ENCODE measurements at places on chromosomes 16 and 17.

GRCh38 chr16:4762205-4762604, 4.8 kb downstream of the ZNF500 start:
- DNase-seq = no peak

- DNase-seq = no peak
Observed at GRCh38 chr17:73390851-73391250, 79.0 kb upstream of the CDC42EP4 start.

DNA sequence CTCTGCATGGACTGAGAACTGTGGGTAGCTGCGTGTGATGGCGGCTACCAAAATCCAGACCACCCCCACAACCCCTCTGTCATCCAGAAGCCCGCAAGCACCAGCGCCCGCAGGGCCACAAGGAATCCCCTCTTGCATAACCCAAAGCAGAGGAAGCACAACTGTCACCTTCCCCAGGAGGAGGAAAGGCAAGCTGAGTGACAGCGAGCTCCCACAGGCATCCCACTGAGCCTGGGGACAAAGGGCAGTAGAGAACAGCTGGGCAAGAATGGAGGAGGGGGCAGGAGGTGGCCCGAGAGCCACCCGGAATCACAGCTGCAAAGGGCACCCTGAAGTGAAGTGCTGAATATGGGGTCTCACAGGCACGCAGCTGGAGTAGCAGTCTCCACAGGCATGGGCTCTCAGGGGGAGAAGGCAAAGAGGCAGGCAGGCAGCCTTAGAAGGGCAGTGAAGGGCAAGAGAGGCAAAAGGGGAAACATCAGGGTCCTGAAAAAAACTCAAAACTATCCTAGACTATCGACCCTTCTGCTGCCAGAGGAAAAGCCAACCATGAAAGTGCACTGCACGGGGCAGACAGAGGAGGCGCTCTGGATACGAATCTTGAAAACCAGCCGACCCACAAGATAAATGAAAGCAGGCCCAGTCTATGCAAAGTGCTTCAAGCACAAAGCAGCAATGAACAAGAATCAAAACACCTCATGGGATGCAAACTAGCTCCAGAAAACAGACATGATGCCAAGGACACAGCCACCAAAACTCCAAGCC, 17.1 kb downstream of the USP36 start:
- no peak for DNase-seq

DNA sequence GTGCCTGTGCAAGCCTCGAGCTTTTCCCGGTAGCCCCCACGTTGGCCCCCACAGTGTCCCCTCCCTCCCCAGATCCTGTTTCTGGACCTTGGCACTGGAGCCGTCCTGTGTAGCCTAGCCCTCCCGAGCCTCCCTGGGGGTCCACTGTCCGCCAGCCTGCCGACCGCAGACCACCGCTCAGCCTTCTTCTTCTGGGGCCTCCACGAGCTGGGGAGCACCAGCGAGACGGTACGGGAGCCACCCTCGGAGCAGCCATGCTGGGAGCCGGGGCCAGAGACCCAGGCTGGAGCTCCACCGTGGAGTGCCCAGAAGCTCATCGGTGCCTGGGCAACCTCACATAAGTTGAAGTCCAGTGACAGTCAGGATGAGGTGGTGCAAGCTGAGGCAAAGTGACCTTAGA, 11.8 kb downstream of the RGS11 start:
- no peak for DNase-seq

- no peak for DNase-seq
Observed at GRCh38 chr17:27657620-27658019, 26.6 kb downstream of the LGALS9 start.

DNA sequence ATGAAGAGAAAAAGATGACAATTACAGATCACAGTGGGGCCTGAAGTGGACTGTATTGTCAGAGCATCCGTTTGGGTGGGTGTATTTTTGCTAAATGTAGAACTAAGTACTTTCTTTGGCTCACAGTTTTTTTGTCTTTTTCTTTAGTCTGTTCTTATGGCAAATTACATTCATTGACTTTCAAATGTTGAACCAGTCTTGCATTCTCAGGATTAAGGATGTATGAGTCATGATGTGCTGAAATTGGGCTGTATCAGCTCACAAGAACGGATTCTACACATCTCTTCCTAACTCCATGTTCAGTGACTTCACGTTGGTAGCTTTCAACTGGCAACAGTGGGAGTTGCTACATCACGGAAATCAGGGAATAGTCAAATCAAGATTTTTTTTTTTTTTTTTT, 66.5 kb downstream of the TEX2 start:
- no peak for DNase-seq

DNA sequence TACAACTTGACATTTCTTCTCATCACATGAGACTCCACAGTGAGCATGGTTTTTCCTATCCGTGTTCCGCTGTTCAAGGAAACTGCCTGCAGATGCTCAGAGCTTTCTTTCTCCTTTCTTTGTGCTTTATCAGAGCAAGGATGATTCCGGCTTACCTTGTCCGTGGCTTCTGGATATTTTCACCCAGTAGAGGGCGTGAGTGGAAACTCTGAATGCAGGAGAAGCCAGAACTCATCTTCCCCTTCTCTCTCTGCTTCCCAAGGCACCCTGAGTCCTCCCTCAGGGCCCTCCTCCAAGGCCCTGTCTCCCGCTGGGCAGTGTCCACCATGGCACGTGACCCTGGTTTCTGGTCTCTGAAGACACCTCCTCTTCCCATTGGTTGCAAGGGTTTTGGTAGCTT, 721.1 kb upstream of the RBFOX1 start:
- DNase-seq = no peak

DNA sequence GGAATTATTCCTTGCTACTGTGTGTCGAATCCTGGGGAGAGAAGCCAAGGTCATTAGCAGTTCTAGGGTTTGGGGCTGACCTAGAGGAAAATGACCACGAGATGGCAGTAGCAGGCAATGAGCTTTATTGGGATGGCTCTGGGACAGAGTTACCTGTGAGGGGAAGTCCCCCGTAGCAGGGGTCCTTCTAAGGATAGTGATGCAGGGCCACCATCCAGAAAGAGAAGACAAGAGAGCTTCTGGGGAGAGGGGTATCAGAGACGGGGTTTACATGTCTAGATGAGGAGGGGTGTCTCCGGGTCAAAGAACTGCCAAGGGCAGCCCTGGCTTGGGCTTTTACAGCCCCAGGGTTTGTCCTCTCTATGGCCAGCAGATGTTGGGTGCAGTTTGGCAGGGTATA, 6.4 kb upstream of the GGT6 start:
- no peak for DNase-seq

DNA sequence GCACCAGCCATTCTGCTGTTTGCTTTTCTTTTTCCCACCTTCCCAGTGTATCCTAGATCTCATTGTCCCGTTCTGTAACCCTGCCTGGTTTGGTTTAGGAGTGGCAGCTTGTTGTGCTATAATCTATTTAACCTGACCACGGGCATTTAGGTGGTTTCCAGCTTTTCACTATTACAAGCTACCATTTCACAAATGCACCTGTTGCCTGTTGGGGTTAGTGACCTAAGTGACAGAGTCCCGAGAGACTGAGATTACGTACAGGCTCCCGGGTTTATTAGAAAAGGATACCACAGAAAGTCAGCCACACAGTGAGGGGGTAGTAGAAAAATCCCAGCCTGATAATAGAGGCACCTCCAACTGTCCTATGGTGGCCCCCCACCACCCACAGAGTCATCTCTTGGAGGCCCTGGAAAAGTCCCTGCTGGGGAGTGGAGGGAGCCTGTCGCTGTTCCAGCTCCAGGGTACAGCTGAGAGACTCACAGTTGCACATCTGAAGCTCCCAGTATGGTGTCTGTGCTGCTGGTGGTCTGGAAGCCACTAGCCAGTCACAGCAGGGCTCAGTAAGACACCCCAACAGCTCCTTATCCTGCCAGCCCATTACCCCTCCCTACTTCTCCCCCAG, 21.2 kb downstream of the CLEC16A start:
- DNase-seq = no peak

DNA sequence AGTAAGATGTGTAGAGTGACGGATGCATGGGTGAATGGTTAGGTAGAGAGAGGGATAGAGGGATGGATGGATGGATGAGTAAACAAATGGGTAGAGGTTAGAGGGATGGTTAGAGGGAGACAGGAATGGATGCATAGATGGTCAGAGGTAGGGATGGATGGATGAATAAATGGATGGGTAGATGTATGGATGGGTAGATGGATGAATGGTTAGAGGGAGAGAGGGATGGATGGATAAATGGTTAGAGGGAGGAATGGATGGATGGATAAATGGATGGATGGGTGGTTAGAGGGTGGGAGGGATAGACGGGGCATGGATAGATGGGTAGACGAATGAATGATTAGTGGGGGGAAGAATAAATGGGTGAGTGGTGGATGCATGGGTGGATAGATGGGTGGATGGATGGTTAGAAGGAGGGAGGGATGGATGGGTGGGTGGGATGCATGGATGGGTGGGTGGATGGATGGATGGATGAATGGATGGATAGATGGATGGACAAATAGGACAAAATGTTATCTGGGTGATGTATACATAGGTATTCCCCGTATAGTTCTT, 29.2 kb upstream of the SNN start:
- no peak for DNase-seq

DNA sequence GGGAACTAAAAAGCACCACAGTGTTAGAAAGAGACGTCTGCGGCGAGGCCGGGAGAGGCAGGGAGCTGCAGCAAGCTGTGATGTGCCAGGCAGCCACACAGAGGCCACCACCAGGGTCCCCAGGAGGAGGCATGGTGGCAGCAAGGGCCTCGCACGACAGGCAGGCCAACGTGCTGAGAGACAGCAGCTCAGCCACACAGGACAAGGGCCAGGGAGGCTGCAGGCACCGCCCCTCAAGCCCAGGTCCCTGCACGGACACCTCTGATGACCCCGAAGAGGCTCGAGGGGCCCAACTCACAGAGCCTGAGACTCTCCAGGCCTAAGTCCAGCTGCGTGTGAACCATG, 5.7 kb downstream of the HAGH start:
- no peak for DNase-seq

GRCh38 chr16:50925758-50926357, 184.0 kb downstream of the CYLD start:
- DNase-seq = no peak

Measured in HFF-Myc (cell line).